ENCODE measurements at places on chromosomes 2 and 18.

- DNase-seq = no peak
Measured at GRCh38 chr2:20624156-20624883, 26.6 kb downstream of the HS1BP3 start.

- no peak for DNase-seq
Measured at GRCh38 chr2:65714866-65715265, 282.5 kb upstream of the SPRED2 start.

DNA sequence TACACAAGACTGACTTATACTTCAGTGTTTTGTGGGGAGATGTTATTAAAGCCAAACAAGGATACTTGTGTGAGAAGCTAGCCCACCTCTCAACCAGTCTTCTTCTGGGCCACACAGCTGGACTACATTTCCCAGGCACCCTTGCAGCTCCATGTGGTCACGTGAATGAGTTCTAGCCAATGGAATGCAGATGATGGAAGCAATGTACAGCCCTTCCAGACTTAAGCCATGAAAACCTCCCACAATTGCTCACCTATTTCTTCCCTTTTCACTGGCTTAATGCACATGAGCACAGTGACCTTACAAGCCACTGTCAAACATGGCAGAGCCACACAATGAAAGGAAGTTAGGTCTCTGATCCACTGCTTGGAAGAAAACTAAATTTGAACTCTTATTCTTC is 20.4 kb upstream of the FEZ2 start:
- no peak for DNase-seq

DNA sequence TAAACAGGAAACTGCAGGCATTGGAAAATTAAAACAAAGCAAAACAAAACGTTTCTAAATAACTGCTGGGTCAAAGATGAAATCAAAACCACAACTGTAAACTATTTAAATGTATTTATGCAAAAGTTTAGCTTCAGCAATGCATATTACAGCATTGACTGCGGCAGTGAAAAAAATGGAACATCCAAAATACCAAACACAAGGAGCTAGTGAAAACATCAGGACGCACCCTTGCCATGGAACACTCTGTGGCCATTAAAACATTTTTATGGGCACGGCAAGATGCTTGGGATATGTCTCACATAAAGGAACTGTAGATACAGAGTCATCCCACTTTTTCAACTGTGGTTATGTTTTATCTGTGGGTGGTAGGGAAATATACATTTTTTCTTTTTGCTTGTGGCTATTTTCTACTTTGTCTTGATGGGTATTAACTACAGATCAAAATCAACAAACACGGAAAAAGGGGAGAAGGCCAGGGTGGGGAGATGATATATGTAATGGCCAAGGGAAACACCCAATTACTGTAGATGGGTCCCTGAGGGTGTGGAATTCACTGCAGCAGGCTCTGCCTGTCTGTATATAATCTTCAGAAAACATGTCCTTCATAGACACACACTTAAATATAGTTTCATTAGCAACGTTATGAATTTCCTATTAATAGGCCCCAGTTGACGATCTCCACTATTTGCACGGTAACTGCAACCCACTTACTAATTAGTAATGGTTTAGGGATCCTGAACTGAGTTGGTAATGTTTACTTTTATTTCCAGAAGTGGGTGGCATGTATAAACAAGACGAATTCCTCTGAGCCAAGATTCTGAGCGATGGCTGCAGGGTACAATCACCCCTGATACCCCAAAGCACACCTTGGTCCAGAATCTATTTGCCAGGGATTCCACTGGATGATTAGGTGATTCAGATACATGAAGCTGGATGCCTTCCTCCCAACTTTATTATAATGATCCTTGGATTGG is 110.5 kb downstream of the ACKR3 start:
- no peak for DNase-seq

DNA sequence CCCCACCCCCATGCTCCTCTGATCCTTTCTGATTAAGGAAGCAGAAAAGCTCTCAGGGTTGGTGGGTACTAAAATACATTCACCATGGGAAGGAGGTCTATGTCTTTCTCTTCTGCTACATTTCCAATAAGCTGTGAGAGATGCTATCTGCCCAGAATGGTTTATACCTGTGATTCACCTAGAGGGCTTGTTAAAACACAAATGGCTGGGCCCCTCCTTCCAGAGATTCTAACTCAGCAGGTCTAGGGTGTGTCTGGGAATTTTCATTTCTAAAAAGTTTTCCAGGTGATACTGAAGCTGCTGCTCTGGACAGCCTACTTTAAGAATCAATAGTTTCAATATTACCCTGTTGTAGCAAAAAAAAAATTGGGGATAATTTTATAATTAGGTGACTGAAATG is 772.2 kb upstream of the ZEB2 start:
- DNase-seq = no peak

Measured in tibial nerve (tissue), 4 donors.